ENCODE measurements at places on chromosomes 13 and 19.

GRCh38 chr13:21826214-21827015, 155.5 kb downstream of the FGF9 start:
- DNase-seq: no peak

DNA sequence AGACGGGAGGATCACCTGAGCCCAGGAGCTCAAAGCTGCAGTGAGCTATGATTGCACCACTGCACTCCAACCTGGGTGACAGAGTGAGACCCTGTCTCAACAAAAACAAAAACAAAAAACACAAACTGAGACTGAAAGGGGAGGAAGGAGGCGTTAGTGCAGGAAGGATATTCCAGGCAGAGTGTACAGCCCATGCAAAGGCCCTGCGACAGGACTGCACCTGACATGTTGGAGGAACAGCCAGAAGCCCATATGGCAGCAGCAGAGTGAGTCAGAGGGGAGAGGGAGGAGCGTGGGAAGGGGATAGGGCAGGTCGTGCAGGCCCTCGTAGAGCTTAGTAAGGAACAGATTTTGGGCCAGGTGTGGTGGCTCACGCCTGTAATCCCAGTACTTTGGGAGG, 3.2 kb downstream of the ZNRF4 start:
- no peak for DNase-seq

GRCh38 chr13:43339805-43340550, 316.6 kb downstream of the DNAJC15 start:
- peak; percentile 49 for DNase-seq

- peak; percentile 46 for DNase-seq
These were observed 12.2 kb downstream of the TMEM160 start for GRCh38 chr19:47036097-47036651.

- no peak for DNase-seq
These were observed 9.5 kb downstream of the RUBCNL start for GRCh38 chr13:46377554-46377953.
